ENCODE measurements at places on chromosomes 1 and 21. TPM values are rescaled to one million over a fixed set of nuclear protein-coding genes. Genes with fewer than 3 reads are reported as not detected.

The KCNT2 gene
- total RNA-seq: not detected

The DEPDC1 gene
- 13.5 TPM for total RNA-seq

The TMCC2 gene
- 11.4 TPM for total RNA-seq

The CFH gene
- 0.92 TPM for total RNA-seq

The EPHA8 gene
- not detected for total RNA-seq

The C1orf210 gene
- total RNA-seq: not detected

The FMO5 gene
- 0.38 TPM for total RNA-seq

The NOS1AP gene
- 0.13 TPM for total RNA-seq

The RXFP4 gene
- not detected for total RNA-seq

The C1QC gene
- not detected for total RNA-seq

The PMVK gene
- 44.1 TPM for total RNA-seq

The C8A gene
- not detected for total RNA-seq

The LCE1D gene
- total RNA-seq: not detected

The PERM1 gene
- total RNA-seq: not detected

The HPDL gene
- 55.2 TPM for total RNA-seq

The OR2T33 gene
- total RNA-seq: not detected

The FMOD gene
- 1.7 TPM for total RNA-seq

The OPRD1 gene
- total RNA-seq: not detected

The SYPL2 gene
- 0.13 TPM for total RNA-seq

The PTGFR gene
- total RNA-seq: not detected

The PM20D1 gene
- not detected for total RNA-seq

The IQCC gene
- 6.3 TPM for total RNA-seq

The ATP1B1 gene
- 5.7 TPM for total RNA-seq

Measured in activated CD8-positive, alpha-beta memory T cell treated with anti-CD3 and anti-CD28 coated beads for 36 hours (primary cell).